ENCODE measurements at places on chromosomes 12 and 14. TPM values are rescaled to one million over a fixed set of nuclear protein-coding genes. Genes with fewer than 3 reads are reported as not detected.

DNA sequence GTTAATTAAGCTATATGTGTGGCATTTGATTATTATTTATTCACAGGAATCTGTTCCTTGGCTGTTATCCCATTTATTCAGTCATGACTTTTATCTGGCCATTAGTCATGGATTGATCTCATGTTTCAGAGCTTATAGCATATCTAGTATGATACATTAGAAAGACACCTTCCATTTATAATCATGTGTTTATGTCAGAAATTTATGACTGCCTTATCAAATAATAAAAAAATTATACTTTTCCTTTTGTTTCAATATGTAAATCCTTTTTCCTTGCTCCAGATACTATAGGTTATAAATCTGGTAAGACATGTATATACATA lies 248.0 kb upstream of the PDE3A start:
- H3K27me3 ChIP-seq: no peaks in the 10 kb centered on the region
- no peak for DNase-seq
- H3K4me3 ChIP-seq: no peak overlapping the region
- no peak overlapping the region for H3K27ac ChIP-seq

DNA sequence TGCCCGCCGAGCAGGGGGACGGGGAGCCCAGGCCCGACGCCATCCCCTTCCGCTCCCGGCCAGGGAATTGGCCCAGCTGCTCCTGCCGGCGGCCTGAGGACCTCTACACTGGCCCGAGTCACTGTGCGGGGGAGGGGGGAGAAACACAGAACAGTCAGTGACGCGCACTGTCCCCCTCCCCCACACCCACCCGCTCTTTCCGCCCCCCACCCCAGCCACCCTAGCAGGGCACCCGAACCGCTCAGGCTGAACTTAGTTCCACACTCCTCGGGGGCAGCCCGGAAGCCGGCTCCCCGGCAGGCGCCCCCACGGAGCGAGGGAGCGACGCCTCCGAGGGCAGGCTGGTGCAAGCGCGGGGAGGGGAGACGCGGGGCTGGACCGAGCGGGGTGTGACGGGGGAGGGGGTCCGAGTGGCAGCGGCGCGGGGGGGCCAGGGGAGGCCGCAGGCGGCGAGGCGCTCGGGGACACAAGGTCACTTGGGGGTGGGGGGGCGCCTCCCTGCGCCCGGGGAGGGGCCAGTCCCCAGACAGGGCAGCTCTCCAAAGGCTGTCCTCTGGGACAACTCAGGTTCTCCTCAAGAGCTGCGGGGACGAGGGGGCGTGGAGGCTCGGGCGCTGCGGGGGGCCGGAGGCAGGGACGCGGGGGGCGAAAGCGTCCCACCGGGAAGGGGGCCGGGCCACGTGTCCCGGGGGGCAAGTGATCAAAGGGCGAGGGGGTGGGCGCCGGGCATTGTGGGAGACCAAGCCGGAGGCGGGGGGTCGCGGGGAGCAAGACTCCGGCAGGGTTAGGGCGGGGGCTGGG lies 648 bp downstream of the CHD4 start:
- H3K36me3 ChIP-seq: peaks cover 10% of the 10 kb centered on the region
- no peaks in the 10 kb centered on the region for H3K27me3 ChIP-seq
- DNase-seq: peak; percentile 84
- H3K4me3 ChIP-seq: peak overlapping the region; percentile 85
- peaks cover 22% of the 10 kb centered on the region for H3K4me1 ChIP-seq
- peak overlapping the region; percentile 85 for H3K27ac ChIP-seq

- no peak for DNase-seq
- no peaks in the 10 kb centered on the region for H3K27me3 ChIP-seq
- no peaks in the 10 kb centered on the region for H3K4me1 ChIP-seq
- no peaks in the 10 kb centered on the region for H3K36me3 ChIP-seq
- no peak overlapping the region for H3K27ac ChIP-seq
- no peak overlapping the region for H3K4me3 ChIP-seq
Observed at GRCh38 chr14:48435221-48435620, 759.8 kb upstream of the MDGA2 start.

DNA sequence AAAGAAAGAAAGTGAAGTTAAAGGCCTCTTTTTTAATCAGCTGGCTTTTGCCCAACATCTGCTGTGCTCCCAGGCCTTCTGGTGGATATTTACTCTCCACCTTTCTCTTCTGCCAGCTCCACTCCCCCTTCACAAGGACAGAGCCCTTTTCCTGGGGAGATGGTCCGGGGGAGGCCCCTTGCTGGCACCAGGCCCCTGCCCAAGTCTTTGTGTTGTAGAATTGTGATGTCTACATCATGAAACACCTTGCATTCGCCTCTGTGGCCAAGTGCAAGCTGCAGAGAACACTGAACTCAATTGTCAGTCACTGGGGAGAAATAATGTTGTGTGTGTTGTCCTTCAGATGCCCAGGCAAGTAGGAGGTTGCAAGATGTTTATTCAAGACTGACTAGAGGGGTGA lies 150.3 kb downstream of the DPF3 start:
- no peak overlapping the region for H3K27ac ChIP-seq
- H3K4me3 ChIP-seq: no peak overlapping the region

- H3K36me3 ChIP-seq: no peaks in the 10 kb centered on the region
- H3K4me1 ChIP-seq: no peaks in the 10 kb centered on the region
- H3K4me3 ChIP-seq: no peak overlapping the region
- H3K27me3 ChIP-seq: no peaks in the 10 kb centered on the region
- H3K27ac ChIP-seq: no peak overlapping the region
- DNase-seq: peak; percentile 5
Observed at GRCh38 chr14:104298458-104298857, 160.1 kb downstream of the KIF26A start.

- no peak for DNase-seq
- H3K36me3 ChIP-seq: no peaks in the 10 kb centered on the region
- no peak overlapping the region for H3K27ac ChIP-seq
- H3K4me3 ChIP-seq: no peak overlapping the region
- no peaks in the 10 kb centered on the region for H3K4me1 ChIP-seq
Observed at GRCh38 chr14:98578204-98578603, 693.8 kb downstream of the BCL11B start.

- H3K36me3 ChIP-seq: no peaks in the 10 kb centered on the region
- no peaks in the 10 kb centered on the region for H3K27me3 ChIP-seq
- no peak overlapping the region for H3K27ac ChIP-seq
- DNase-seq: no peak
- no peak overlapping the region for H3K4me3 ChIP-seq
Observed at GRCh38 chr14:103356024-103356682, 22.1 kb downstream of the EIF5 start.

DNA sequence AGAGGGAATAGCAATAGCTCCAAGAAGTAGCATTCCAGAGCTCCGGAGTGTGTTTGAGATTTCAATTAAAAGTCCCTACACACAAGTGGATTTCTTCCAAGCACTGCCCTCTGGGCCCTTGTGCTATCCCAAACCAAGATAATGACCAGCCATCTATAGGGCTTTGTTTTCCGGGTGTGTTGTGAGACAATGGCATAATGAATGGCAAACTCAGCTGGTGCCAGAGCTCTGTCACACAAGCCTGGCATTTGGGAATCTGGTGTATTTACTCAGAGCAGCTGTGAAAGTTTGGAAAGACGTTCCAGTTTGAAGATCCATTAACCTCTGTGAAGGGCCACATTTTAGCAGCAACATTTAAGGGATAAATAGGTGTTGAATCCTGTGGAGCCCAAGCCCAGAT lies 61.2 kb upstream of the TMTC2 start:
- DNase-seq: no peak
- H3K36me3 ChIP-seq: no peaks in the 10 kb centered on the region
- no peak overlapping the region for H3K27ac ChIP-seq
- H3K4me3 ChIP-seq: no peak overlapping the region

The PTPRO gene
- total RNA-seq: 0.43 TPM

The CLEC2B gene
- 1.4 TPM for total RNA-seq

The FOXA1 gene
- total RNA-seq: 30.5 TPM

The ZNF605 gene
- 3.6 TPM for total RNA-seq
